Mesendoderm (in vitro differentiated cells): ENCODE measurements at places on chromosomes 7 and 10.

- DNase-seq = no peak
Measured at GRCh38 chr10:78321000-78321399, 287.3 kb downstream of the RPS24 start.

DNA sequence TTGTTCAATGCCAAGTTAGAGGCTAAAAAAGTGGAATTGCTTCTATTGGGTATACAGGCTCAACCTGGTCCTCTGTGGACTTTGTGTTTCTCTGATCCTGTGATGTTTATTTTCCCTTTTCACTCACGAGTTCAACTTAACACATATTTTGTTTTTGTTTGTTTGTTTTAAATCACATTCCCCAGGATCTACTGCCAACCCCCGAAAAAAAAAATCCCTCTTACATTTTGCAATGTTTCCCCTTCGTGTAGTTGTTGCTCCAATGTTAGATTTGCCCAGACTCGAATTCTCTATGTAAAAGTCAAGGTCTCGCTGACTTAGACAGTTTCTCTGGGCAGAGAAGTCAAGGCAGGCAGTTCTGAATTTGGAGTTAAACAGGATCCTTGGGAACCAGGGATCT, 876.4 kb downstream of the CCSER2 start:
- DNase-seq = no peak

DNA sequence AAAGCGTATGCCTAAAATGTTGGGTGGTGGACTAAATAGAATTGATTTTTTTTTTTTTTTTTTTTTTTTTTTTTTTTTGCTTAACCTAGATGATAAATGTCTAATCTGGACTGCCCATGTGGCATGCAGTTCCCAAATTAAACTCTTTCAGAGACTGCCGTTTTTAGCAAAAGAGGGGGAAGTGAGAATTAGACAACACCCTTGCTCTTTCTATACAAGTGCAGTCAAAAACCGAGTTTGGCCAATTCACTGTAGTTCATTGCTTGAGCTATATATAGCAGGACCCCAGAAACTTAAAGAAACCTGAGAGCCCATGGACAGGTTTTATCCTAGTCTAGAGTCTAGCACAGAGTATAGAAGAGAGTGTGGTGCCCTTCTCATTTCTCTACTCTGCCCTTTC, 141.9 kb downstream of the GRM3 start:
- DNase-seq = no peak

DNA sequence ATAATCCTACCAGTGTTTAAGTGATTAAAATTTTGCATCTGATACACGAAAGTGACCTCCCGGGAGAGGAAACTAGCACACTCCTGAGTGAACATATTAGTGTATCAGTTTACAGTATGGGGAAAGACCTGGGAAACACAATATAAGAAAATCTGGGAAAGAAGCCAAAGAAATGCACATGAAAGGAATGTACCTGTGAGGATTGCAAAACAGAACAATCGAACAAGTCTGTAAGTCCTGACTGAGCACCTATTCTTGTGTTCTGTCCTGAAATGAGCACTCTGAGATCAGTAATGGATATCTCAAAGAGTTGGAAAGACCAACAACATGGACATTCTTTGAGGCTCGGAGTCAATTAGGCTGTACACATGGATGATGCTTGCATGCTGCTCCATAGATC, 554.7 kb downstream of the SORCS3 start:
- no peak for DNase-seq

GRCh38 chr7:1045069-1046063, 1.0 kb downstream of the GPR146 start:
- DNase-seq = no peak

DNA sequence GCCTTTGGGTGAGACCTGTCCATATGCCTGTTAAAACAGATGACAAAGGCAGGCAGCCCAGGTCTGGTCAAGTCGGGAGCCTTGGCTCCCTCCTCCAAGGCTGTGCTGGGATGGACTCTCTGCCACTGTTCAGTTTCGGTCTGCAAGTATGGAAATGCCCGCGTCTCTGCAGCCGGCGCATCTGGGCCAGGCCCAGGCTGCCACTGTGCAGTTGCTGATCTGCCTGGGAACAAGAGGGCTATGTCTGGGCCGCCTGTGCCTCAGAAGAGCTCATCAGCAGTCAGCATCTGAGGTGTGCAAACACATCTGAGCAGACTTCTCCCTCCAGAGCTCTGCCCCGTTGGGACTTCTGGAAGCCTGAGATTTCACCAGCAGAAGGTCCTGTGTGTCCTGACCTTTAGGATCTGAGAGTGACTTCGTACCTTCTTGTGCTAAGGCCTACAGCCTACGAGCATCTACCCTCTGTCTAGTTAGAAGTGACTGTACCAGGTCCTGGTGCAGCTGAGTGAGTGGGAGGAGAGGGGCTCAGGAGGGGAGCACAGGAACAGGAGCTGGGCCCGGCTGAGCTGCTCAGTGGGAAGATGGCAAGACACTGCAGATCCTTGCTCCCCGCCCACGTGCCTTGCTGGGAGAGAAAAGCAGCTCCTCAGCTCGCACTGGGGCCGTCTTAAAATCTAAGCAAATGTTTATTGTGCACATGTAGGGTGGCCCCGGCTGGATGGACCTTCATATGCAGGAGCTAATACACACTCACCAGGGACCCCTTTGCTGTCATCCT, 50.9 kb downstream of the DOCK1 start:
- no peak for DNase-seq

GRCh38 chr10:29256586-29256985, 32.3 kb upstream of the LYZL1 start:
- no peak for DNase-seq

DNA sequence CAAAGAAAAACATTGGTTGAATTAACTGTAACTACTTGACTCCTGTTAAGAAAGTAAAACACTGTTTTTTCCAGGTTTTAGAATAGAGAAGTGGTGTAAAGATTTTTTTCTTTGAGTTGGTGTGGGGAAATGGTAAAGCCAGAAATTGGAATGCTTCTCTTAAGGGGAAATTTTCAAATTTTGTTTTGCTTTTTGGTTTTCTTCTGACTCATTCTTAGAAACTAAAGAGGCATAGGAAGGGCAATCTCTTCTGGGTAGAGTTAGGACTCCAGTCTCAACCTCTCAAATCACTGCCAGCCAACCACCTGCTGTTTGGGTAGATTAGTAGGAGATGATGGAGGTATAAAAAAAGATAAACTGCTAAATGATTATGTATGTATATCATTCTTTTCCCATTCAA, 47.7 kb upstream of the STRIP2 start:
- DNase-seq = no peak

- DNase-seq = peak; percentile 54
Measured at GRCh38 chr10:112375721-112376395, 1.9 kb downstream of the ACSL5 start.

GRCh38 chr7:8514781-8515519, 81.5 kb downstream of the NXPH1 start:
- DNase-seq = no peak

GRCh38 chr10:131575877-131576276, 264.4 kb upstream of the TCERG1L start:
- no peak for DNase-seq

DNA sequence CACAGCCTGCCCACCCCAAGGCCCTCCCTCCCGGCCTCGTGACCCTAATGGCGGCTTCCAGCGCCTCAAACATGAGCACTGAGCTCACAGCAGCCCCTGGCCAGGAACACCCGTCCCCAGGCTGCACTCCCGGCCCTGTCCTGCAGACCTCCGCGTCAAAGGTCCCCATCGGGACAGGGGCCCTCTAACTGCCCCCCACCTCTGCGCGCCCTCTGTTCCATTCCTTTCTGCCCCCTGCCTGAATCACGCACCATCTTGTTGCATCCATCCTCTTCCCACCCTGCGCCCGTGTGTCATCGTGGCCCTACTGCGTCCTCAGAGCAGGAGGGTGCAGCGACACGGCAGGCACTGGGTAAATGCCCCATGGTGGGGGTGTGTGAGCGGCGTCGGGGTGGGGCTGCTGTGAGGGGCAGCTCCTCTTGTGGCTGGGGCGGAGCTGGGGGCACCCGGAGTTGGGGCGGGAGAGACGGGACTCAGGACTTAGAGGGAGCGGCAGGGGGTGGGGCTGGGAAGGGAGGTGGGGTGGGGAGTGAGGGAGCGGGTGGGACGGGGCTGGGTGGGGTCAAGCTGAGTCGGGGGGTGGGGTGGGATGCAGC, 13.4 kb downstream of the SLC29A4 start:
- DNase-seq = peak; percentile 46

DNA sequence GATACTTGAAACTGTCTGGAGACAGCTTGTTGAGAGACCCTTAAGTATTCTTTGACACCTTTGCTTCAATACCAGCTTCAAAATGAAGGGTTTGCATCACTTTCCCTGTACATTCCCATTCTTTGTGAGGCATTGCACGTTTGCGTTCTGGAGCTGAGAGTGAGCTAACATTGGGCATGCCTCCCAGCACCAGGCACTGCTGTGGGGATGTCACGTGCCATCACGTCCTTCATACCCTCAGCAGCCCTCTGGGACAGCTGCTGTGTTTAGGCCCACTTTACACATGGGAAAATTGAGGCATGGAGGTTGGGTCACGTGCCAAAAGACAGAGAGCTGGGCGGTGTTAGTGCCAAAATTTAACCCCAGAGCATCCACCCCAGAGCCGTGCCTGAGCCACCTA, 66.2 kb upstream of the INSYN2A start:
- DNase-seq = no peak

GRCh38 chr10:73017955-73018480, 63.4 kb upstream of the PLA2G12B start:
- peak; percentile 52 for DNase-seq

DNA sequence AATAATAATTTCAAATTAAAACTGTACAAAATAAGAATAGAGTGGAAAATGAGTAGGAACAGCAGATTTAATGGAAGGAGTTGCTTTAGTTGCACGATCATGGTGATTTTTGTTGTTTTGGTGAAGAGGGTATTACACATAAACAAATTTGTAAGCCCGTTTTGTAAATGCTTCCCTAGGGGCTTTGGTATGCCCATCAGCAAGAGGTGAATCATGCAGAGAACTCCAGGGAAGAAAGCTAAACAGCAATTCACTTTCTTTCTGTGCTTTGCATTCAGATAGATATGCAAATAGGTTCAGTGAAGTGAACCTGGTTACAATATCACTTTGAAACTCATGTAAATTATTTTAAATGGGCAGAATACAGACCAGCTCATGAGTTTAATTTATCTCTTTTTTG, 422.2 kb upstream of the MTPN start:
- peak; percentile 65 for DNase-seq

DNA sequence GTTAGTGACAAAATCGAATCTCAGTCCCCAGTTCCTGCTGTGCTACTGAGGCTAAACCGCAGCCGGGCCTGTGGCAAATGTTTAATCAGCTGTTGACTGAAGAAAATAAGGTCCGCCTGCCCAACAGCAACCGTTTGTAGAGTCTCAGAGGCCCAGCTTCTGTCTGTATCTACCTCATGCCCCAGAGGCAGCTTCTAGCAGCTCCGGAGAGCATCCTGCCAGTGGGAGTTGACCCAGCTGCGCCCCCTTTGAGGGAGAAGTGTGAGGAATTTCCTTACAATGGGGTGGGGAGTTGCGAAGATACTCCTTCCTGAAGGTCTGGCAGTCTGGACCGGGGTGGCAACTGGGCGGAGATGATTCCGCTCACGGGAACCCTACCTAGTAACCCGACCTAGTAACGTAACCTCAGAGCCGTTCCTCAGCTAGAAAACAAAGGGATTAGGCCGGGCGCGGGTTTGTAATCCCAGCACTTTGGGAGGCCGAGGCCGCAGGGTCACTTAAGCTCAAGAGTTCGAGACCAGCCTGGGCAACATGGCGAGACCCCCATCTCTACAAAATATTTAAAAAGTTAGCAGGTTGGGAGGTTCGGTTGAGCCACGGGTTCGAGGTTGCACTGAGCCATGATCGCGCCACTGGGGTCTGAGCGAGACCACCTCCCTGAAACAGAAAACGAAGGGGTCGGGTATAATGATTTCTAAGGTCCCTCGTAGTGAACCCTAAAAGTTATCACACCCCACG, 846 bp upstream of the ZNF775 start:
- DNase-seq = peak; percentile 99

DNA sequence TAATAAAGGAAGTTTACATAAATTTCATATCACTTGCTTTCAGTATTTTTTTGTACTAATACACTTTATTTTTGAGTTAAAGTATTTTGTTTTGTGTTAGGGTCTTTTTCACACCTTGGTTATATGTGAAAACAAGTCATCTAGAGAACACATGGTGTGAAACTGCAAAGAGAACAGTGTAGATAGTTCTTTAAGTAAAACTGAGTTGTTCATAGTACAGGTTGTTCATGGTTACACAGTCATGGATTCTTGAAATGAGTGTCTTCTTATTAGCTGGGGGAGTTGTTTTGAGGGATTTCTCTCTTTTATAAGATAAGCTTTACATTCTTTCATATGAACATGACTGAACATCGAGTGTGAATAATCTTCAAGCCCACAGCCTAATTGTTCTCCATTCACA, 244.2 kb downstream of the THSD7A start:
- no peak for DNase-seq

GRCh38 chr10:124997771-124998623, 56.1 kb downstream of the ZRANB1 start:
- DNase-seq = no peak

DNA sequence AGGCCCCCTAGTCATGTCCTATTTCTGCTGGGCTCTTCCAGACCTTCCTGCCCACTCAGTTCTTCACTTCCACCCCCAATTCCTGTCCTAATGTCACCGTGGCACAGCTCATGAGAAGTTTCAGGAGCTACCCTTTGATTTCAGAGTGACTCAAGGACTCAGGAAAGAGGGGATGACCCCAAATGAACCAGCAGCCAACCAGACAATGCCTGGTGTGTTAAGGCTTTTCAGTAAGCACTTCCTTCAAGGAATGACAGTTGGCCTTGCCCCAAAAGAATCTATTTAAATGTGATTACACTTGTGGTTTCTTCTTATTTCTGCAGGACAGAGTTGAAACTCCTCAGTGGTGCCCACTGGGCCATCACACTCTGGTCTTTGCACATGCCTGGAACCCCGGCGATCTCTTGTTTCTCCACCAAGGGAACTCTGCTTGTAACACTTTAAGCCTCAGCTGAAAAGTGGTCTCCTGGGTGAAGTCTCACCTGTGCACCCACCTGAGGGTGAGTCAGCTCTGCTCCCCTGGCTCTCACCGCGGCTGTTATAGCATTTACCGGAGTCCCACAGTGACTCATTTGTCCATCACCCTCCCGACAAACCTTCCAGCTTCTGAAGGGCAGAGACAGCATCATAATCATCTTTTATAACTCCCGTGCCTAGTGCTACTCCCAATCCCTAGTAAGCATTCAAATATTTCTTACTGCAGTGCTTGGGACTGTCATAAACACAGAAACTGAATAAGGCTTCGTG, 123.0 kb upstream of the SVIL start:
- no peak for DNase-seq

GRCh38 chr10:77492368-77492994, 145.1 kb downstream of the KCNMA1 start:
- no peak for DNase-seq

- no peak for DNase-seq
Measured at GRCh38 chr10:52633266-52633665, 139.3 kb downstream of the MBL2 start.

DNA sequence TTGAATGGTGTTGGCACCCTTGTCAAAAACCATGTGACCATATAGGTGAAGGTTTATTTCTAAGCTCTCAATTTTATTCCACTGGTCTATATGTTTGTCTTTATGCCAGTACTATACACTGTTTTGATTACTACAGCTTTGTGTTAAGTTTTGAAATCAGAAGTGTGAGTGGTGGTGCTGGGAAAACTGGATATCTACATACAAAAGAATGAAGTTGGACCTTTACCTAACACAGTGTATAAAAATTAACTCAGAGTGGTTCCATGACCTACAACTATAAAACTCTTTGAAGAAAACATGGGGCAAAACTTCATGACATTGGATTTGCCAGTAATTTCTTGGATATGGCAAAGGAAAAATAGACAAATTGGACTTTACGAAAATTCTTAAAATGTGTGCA, 112.2 kb downstream of the NRF1 start:
- no peak for DNase-seq
